ENCODE measurements at places on chromosomes 1 and 21. TPM values are rescaled to one million over a fixed set of nuclear protein-coding genes. Genes with fewer than 3 reads are reported as not detected.
A peak's percentile ranks its signal among the peaks of the same experiment; 100 is the strongest.

DNA sequence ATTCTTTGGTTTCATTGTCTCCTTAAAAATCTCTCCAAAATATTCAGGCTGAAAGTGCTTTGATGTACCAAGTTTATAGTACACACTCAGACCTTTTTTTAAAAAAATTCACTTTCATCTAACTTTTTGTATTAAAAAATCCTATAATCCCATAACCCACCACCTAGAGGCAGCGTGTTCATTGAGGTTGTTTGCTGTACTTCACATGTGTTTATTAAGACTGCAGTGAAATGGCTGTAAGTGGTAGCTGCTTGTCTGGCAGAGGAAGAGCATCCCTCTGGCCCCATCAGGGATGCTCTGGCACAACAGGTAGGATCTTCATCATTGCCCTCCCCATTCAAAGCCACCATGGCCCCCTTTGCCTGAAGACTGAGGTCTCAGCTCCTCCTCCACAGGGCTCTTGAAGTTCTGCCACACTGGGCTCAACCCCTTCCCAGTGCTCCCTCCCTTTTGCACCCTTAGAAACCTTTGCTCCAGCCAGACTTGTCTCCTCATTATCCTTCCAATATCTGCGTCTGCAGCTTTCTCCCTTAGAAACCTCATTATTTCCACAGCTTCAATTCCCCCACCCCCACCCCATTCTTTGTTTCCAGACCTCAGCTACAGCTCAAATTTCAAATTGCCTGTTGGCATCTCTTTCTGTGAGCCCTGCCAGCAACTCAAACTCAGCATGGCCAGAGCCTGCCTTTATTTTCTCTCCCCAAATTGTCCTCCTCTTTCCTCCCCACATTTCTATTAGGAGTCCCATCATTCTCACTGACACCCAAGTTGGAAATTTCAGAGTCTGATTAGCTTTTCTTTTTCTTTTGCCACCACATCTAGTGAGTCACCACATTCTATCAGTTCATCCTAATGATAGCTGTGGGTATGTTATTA is 369.6 kb upstream of the USP24 start:
- peak; percentile 99 for DNase-seq

DNA sequence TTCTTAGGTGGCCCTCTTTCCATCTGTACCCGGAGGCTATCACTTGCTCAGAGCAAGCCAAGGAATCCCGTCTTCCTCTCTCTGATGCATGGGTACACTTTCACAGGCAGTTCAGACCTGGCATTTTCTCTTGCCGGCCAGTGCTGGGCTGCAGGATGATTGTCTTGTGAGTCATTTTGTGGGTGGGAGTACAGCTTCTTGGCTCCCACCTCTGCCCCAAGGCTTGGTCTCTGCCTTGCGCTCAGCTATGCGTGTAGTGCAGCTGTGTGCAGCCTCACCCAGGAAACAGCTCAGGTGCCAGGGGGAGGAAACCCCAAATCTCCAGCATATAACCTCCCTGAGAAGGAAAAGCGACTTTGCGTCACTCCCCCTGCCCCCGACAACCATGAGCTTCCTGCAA is 3.9 kb upstream of the AJAP1 start:
- DNase-seq: no peak

The LIPI gene
- not detected for polyA plus RNA-seq

The CPLANE2 gene
- 5.3 TPM for polyA plus RNA-seq

DNA sequence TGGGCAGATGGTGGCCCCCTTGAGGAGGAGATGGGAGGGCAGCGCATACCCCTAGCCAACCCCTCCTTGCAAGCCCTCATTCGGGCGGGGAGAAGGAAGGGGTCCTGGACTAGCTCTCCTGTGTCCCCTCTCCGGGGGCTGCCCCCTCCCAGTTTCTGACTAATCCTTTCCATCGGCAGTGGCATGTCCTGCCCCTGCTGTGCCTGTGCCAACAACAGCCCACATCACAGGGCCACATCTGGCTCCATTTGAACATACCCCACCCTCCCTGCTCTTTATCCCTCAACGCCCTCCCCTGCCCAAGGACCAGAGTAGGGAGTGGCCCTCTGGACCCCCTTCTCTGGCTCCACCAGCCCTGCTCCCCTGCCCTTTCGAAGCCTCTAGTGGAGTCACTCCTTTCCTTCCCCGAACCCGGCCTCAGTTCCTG is 11.0 kb upstream of the LMNA start:
- DNase-seq: peak; percentile 49

- DNase-seq: peak; percentile 32
These were observed 29.4 kb upstream of the RBM15 start for GRCh38 chr1:110309767-110310166.

The PDC gene
- not detected for polyA plus RNA-seq

- no peak for DNase-seq
These were observed 21.3 kb upstream of the S1PR1 start for GRCh38 chr1:101215363-101216011.

DNA sequence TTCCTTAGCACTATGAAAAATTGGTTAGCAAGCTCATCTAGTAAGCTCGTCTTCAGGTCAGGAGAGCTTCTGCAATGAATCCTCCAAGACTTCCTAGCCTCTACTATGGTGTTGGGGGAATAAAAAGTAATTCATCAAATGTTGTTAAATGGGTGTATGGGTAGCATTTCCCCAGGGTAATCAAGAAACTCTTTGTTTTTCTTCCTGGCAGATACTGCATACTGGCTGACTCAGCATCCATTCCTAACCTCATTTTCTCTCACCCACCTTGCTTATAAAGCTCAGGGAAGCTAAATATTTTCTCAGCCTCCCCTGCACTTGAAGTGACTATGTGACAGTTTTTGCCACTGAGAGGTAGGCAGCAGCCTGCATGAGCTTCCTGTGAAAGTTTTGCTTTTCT is 83.4 kb downstream of the MAB21L3 start:
- no peak for DNase-seq

GRCh38 chr1:213898684-213899083 is 89.1 kb upstream of the PROX1 start:
- DNase-seq: no peak

The SLAMF7 gene
- 69.4 TPM for polyA plus RNA-seq

- DNase-seq: no peak
These were observed 460 bp upstream of the ADORA1 start for GRCh38 chr1:203126866-203127665.

- DNase-seq: no peak
These were observed 28.8 kb upstream of the CSF1 start for GRCh38 chr1:109881906-109882287.

DNA sequence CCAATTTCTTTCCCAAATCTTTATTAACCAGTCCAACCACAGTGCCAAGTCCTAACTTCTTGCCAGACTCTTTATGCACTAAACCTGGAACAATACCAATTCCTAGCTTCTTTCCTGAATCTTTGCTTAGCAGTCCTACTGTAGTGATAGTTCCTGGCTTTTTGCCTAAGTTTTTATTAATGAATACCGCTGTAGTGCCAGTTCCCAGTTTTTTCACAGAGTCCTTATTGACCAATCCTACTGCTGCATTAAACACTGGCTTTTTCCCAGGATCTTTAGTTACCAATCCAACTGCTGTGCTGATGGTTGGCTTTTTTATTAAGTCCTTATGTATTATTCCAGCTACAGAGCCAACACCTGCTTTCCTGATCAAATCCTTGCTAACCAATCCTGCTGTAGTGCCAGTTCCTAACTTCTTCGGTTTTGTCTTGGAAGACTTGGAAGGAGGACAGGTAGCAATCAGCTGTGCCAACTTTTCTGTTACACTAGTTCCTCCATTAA is 80.8 kb downstream of the ASH1L start:
- DNase-seq: peak; percentile 55

GRCh38 chr21:15066123-15066575 is 1.3 kb upstream of the NRIP1 start:
- no peak for DNase-seq

DNA sequence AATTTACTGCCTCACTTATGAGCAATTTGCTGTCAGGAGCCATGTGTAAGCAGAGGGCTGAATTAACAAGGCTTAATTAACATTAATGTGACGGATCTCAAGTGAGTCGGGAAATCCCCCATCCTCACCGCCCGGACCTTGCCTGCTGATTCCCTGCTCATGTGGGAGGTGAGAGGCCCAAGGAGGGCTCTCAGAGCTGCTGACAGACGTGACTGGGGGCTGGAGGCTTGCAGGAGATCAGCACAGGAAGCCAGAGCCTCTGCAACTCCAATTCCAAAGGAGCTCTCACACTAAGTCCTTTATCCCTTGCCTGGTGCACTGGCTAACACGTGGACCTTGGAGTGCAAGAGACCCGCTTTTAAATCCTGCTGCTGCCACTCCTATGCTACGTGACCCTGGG is 19.4 kb downstream of the LRP8 start:
- no peak for DNase-seq

Data from lung (tissue), 17 donors.